Urothelium cell line (cell line): ENCODE measurements at places on chromosomes 1 and 21.

GRCh38 chr1:111488669-111489068, 14.8 kb downstream of the ADORA3 start:
- DNase-seq: no peak

- DNase-seq: no peak
These were observed 545.6 kb downstream of the AJAP1 start for GRCh38 chr1:5200006-5200405.

GRCh38 chr1:51048670-51049069, 53.4 kb upstream of the C1orf185 start:
- DNase-seq: no peak

- no peak for DNase-seq
These were observed 20.5 kb downstream of the FUBP1 start for GRCh38 chr1:77958391-77958790.

DNA sequence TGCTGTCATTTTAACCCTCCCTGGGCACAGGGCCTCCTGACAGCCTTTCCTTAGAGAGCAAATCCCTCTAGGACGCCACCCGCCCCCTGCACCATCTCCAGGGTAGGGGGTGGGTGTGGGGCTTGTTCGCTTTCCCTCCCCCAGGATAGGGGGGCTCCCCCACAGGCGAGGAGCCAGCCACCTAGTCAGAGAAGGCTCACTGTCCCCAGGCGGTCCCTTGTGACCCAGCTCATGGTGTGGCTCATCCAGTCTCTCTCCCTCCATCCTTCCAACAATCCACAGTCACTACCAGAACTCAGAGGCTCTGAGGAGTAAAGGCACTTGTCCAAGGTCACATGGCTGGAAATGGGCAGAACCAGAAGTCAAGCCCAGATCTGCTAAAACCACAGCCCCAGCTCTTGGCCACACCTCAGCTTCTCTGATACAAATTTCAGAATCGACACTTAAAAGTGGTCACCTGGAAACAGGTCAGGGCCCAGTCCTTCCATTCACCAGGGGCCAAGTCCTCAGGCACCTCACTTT, 89.8 kb downstream of the MRPL37 start:
- no peak for DNase-seq

DNA sequence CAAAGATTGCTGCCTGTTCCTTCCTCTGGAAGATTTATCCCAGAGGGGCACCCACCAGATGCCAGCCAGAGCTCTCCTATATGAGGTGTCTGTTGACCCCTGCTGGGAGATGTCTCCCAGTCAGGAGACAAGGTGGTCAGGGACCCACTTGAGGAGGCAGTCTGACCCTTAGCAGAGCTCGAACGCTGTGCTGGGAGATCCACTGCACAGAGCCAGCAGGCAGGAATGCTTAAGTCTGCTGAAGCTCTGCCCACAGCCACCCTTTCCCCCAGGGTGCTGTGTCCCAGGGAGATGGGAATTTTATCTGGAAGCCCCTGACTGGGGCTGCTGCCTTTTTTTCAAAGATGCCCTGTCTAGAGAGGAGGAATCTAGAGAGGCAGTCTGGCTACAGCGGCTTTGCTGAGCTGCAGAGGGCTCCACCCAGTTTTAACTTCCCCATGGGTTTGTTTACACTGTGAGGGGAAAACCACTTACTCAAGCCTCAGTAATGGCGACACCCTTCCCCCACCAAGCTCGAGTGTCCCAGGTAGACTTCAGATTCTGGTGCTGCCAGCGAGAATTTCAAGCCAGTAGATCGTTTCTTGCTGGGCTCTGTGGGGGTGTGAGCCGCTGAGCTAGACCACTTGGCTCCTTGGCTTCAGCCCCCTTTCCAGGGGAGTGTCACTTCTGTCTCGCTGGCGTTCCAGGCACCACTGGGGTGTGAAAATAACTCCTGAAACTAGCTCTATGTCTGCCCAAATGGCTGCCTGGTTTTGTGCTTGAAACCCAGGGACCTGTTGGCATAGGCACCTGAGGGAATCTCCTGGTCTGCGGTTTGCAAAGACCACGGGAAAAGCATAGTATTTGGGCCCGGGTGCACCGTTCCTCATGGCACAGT, 51.1 kb upstream of the PDC start:
- DNase-seq: no peak
